ENCODE measurements at places on chromosomes 4 and X.

DNA sequence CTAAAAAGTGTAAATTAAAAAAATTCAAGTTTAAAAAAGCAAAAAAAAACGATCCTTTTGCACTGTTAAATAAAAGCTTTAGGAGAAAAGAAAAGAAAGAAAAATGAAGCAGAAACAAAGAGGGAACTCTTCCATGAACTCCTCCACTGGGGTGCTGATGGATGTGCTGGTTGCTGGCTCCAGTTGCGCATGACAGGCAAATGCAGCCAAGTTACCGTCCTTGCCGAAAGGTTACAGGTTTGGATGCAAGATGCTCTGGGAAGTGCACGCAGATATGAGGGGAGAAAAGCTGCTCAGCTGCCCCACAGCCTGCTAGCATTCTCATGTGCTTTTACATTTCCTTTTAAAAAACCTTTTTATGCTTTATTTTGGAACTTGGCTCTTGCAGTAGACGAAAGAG lies 58.5 kb downstream of the HADH start:
- DNase-seq = no peak

DNA sequence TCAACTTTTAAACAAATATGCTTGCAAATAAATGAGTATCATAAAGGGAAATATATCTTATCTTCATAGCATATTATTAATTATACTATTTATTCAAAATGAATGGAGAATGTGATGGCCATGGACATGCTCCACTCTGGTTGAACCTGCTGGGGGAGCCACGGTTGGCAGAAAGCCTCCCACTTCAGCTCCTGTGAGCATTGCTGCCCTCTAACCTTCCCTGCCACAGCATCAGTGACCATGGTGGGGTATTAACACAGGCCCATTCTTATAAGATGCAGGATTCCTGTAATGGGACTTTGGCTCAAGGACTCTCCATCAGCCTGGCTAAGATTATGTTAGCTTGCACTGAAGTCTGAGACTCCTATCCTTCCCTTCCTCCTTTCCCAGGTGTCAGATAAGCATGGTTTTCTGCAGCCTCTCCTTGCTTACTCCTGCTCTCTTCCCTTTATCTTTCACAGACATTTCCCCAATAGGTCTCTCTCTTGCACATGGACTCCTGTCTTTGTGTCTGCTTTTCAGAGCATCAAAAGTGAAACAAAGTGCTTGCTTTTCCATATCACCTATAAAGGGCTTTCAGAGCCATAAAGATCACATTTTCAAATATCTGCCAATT lies 4.9 kb upstream of the ABRAXAS1 start:
- peak; percentile 13 for DNase-seq

DNA sequence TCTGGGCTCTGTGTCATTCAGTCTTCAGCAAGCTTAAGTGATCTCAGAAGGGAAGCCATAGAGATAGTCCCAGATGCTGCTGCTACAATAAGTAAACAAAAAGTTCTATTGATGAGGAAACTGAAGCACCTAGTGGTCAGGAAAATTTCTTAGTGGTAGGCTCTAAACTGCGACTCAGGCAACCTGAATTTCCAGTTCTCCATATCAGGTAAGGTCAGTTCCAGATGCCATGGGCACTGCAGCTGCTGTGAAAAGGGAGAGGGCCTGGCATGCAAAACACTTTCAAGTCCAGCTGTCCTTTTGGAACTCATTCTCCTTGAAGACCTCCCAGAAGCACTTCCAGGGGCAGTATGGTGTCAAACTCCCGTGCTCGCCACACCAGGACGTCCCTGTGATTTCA lies 46.2 kb downstream of the REELD1 start:
- DNase-seq = no peak

GRCh38 chr4:14184265-14184664 lies 556.7 kb upstream of the BOD1L1 start:
- no peak for DNase-seq

DNA sequence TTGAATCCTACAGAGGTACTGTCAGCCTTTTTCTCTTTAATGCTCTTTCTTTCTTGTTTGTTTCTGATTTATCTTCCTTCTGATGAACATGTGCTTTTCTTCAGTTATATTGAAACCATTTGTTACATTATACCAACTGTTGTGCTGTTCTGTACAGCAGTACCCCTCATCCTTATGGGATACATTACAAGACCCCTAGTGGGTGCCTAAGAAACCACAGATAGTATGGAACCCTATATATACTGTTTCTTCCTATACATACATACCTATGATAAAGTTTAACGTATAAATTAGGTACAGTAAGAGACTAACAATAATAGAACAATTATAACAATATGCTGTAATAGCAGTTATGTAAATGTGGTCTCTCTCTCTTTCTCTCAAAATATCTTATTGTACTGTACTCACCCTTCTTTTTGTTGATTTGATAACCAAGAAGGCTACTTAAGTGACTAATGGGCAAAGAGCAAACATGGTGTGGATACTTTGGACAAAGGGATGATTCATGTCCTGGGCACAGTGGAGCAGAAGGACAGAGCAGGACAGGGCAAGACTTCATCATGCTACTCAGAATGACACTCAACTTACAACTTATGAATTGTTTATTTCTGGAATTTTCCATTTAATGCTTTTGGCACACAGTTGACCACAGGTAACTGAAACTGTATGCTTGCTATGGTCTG lies 10.7 kb upstream of the YIPF7 start:
- DNase-seq = no peak

DNA sequence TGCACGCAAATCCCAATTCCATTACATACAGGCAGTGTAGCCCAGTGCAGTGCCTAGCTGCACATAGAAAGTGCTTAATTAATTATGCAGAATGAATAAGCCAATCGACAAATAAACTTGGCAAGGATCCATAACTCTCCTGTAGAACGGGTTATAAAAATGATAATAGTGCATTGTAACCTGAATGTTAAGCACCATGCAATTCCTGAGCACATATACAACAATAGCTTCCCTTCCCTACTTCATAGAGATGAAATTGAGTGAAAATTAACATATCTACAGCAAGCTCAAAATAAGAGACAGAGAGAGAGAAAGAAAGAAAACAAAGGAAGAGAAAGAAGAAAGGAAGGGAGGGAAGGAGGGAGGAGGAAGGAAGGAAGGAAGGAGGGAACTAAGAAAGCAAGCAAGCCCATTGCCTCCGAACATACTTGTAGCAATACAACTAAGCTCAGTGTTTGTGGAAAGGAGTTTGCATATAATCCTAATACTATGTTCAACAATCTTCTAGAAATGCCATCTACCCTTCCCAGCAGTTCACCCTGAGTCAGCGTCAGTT lies 1074.0 kb upstream of the LCORL start:
- DNase-seq = no peak

DNA sequence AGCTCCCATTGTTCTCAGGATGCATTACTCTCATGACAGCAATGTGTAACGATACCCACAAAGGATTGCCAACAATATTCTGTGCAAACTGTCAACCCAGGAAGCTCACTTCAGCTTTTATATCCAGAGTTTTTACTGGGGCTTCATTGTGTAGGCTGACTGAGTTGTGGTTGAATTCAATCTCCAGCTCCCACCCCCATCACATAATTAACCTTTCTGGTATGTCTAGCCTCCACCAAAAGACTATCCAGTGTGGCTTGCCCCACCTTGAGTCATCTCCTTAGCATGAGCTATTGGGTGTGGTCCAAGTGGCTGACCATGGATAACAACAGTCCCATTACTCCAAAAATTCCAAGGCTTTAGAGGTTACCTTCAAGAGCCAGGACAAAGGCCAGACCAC lies 17.7 kb upstream of the TAB3 start:
- no peak for DNase-seq

DNA sequence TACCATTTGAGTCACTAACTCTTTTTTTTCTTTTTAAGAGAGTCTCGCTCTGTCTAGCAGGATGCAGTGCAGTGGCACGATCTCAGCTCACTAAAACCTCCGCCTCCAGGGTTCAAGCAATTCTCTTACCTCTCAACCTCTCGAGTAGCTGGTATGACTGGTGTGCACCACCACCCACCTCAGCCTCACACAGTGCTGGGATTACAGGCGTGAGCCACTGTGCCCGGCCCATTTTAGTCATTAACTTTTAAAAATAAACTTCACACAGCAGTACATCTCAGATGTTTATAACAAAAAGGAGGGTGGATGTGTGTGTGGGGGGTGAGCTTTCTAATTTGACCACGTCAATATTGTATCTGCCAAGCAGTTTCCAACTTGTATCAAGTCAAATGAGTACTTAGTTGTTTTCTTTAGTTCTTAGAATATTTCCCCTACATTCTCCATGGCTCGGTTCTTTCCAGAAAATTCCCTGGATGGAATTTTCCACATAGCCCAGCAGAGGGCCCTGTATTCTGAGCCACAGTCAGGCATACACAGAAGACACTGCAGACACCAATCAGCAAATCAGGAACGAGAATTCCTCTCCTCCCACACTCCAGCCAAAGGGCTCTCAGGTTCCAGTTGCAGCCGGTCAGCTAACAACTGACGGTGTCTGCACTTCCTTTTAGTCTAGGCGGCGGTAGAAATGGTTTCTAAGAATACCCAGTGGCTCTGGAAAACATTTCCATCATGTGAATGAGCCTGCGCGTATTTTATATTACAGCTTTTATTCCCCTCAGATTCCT lies 20.1 kb upstream of the ARAF start:
- peak; percentile 87 for DNase-seq

DNA sequence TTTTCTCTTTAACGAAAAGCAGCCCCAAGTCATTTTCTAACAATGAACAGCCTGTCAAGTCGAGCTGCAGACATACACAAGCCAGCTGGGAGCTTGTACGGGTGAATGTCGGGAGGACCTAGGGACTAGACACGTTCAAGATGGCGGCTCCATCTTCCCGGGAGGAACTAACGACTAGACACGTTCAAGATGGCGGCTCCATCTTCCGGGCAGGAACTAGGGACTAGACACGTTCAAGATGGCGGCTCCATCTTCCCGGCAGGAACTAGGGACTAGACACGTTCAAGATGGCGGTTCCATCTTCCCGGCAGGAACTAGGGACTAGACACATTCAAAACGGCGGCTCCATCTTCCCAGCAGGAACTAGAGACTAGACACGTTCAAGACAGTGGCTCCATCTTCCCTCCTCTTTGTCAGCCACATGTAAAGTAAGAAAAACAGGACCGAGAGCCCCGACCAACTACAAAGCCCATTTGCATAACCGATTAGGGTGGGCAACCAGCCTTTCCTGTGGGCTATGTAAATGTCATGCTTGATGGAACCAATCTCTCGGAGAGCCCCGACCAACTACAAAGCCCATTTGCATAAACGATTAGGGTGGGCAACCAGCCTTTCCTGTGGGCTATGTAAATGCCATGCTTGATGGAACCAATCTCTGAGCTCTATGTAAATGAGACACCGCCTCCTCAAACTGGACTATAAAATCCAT lies 175.5 kb downstream of the DHRSX start:
- no peak for DNase-seq

DNA sequence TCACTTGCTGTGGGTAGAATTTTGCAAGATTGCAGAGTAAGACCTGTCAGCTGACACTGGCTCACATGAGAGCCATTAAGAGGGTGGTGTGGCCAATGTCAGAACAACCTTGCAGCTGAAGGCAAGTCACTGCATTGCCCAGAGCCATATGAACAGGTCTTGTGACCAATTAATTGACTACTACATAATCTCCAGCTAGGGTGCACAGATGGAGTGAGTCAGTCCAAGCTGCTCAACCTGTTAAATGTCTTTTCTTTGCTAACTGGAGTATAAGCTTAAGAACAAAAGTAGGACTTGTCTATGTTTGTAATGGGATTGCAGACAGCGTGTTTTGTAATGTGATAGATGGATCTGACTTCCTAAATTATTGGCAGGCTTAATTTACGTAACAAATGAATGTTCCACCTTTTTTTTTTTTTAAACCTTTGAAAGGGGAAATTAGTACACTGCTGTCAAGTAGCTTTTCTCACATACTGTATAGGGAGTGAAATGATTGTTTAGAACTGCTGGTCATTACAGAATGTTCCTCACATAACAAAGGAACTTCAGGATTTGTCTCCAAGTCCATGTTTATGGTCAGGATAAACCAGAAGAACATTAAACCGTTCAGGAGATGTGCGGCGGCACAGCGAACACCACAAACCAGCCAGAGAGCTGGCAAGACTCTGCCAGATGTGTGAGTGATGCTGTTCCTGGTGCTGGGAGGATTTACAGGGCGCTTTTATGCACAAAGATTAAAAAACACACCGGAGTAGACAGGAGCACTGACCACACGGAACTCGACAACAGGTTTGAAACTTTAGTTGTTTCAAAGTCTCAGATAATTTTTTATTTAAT lies 37.0 kb downstream of the FNIP2 start:
- DNase-seq = peak; percentile 33

DNA sequence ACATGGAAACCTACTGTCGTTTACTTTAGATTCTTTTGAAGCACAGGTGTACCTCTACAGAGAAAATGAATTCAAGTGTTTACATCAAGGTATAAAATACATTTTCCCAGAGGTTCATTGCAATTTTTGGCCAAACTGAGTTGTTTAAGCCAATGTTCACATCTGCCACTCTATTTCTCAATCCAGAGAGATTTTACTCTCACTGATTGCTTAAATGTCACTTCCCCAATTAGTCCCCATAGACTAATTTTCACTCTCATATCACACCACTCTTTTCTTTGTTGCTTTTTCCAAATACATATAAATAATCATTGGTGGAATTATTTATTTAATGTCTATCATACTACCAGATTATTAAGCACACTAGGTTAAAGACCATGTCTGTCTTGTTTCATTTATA lies 271.8 kb downstream of the PPP3CA start:
- peak; percentile 22 for DNase-seq

DNA sequence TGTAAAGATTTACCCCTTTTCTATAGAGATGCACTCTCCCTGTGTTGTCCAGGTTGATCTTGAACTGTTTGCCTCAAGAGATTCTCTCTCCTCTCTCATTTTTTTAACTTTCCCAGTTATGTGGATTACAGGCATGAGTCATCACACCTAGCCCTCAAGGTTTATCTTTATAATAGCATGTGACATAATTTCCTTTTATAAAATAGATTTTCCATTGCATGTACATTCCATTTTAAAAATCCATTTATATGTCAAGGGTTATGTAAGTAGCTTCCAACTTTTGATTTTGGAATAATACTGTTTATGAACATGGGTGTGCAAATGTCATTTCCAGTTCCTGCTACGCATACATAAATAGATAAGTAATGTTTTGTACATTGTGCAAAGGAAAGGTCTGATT lies 20.6 kb downstream of the ZNF721 start:
- DNase-seq = peak; percentile 45
